Common myeloid progenitor, CD34-positive (primary cell): ENCODE measurements at places on chromosomes 12 and 14.

GRCh38 chr14:90717916-90718315 is 98.3 kb downstream of the TTC7B start:
- H3K4me1 ChIP-seq: peaks cover 21% of the 10 kb centered on the region
- H3K27me3 ChIP-seq: no peaks in the 10 kb centered on the region
- H3K27ac ChIP-seq: no peak overlapping the region
- peaks cover 10% of the 10 kb centered on the region for H3K36me3 ChIP-seq

DNA sequence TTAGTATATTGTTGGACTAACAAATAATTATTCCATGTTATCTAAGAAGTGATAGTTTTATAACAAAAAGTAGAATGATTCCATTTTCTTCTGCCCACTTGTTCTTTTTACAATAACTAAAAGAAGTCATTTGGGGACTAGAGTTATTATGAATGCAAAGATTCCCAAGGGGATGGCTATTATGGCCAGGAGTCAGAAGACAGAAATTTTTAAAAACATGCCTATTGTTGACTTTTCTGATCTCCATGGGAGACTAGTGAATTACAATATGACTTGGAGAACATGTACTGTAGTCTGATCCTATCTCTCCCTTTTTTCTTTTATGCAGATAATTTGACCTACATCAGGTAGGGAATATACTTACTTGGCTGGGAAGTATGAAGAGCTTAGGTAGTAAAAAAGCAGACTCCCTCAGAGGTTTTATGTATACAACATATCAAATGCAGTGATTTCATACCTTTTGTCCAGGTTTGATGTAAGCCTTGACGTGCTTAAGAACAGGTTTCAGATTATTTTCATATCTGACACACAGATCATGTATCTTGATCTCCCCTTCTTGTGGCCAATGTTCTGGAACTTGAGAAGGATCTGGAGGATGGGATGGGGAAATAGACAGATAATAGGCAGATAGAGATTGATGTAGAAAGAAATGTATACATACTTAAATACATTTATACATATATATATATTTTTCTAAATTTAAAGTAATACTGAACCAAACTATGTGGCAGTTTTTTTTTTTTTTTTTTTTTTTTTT is 41.0 kb upstream of the KCNJ8 start:
- H3K4me3 ChIP-seq: no peak overlapping the region
- no peaks in the 10 kb centered on the region for H3K36me3 ChIP-seq
- H3K27me3 ChIP-seq: no peaks in the 10 kb centered on the region
- no peaks in the 10 kb centered on the region for H3K4me1 ChIP-seq
- no peak for DNase-seq

DNA sequence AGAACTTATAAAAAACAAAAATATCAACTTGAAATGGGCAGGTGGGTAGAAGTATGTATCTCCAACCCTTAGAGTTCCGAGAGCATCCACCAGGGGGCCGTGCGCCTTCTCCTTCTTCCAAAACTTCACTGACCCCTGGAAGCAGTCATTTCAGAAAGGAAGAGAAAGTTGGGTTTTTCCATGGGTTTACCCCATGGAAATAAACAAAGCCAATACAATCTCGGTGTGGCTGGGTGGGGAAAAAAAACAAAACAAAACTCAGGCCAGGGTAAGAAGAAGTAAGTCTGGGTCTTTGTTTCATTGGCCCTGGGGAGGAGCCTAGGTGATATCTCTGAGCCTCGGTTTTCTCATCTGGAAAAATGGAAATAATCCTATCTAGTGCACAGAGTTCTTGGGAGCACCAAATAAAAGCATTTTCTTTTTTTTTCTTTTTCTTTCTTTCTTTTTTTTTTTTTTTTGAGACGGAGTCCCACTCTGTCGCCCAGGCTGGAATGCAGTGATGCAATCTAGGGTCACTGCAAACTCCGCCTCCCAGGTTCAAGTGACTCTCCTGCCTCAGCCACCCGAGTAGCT is 33.6 kb upstream of the HNF1A start:
- H3K4me1 ChIP-seq: peaks cover 13% of the 10 kb centered on the region
- H3K27ac ChIP-seq: no peak overlapping the region
- H3K36me3 ChIP-seq: no peaks in the 10 kb centered on the region
- peak; percentile 60 for DNase-seq
- H3K27me3 ChIP-seq: no peaks in the 10 kb centered on the region

DNA sequence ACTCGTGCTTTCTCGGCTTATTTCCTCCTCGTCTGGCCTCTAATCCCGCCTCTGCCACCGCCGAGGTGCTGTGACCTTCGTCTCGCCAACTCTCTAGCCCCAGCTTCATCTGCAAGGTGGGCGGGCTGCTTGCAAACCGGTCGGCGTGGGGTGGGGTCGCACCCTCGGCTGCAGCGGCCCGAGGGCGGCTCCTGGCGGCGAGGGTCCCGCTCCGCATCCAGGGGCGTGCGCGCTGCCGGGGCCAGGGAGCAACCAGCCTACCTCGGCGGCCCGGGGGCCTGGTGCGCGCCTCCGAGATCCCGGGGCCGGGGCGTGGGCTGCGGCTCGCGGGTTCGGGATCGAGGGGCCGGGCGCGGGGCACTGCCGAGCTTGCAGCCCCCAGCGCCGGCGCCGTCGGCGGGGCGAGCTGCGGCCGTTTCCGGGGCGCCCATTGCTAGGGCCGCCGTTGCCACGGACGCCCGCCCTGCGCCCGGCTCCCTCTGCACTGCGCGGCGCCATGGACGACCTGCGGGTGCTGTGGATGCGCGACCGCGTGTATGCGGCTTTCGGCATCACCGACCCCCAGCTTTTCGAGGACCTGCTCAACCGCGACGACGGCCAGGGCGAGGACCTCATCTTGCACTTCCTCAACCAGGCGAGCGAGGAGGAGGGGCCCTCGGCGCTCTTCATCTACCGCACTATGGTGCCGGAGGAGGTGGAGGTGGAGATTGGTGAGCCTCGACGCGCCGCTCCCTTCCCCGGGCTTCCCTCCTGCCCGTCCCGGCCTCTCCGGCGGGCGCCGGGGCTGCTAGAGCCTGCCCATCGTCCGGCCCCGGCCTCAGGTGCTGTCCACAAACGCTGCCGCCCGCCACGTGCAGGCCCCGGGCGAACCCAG is at the start of gene DNAH10:
DNAH10 (plus strand) TSS at position 461 of the 874 bp plus-strand sequence; CDS start at position 497, 36 bp downstream.
- peak within 1 kb of the TSS; percentile 74 for H3K4me3 ChIP-seq
- peaks cover 27% of the 10 kb centered on the region for H3K36me3 ChIP-seq
- H3K27me3 ChIP-seq: no peaks in the 10 kb centered on the region
- H3K27ac ChIP-seq: peak within 1 kb of the TSS; percentile 43

GRCh38 chr12:75542942-75543341 is 31.5 kb upstream of the KRR1 start:
- no peak overlapping the region for H3K27ac ChIP-seq
- H3K36me3 ChIP-seq: no peaks in the 10 kb centered on the region
- H3K4me1 ChIP-seq: no peaks in the 10 kb centered on the region
- peaks cover 9% of the 10 kb centered on the region for H3K27me3 ChIP-seq
- DNase-seq: no peak

DNA sequence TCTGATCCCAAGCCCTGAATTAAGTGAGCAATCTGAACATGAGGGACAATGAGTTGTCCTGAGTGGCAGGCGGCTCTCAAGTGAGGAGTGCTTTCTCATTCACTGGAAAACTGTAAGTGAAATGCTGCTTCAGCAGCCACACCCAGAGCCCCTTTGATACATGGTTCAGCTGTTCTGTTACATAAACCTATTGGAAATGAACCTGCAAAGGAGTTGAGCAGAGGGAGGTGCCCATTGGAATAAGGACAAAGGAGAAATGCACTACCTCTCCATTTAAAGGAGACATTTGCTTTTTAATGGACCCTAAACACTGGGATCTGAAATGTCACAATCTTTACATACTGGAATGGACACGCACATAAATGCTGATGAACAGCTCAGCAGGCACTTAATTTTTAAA is 169.9 kb downstream of the CACNA1C start:
- H3K36me3 ChIP-seq: no peaks in the 10 kb centered on the region
- H3K27ac ChIP-seq: no peak overlapping the region
- no peak overlapping the region for H3K4me3 ChIP-seq
- H3K4me1 ChIP-seq: no peaks in the 10 kb centered on the region

DNA sequence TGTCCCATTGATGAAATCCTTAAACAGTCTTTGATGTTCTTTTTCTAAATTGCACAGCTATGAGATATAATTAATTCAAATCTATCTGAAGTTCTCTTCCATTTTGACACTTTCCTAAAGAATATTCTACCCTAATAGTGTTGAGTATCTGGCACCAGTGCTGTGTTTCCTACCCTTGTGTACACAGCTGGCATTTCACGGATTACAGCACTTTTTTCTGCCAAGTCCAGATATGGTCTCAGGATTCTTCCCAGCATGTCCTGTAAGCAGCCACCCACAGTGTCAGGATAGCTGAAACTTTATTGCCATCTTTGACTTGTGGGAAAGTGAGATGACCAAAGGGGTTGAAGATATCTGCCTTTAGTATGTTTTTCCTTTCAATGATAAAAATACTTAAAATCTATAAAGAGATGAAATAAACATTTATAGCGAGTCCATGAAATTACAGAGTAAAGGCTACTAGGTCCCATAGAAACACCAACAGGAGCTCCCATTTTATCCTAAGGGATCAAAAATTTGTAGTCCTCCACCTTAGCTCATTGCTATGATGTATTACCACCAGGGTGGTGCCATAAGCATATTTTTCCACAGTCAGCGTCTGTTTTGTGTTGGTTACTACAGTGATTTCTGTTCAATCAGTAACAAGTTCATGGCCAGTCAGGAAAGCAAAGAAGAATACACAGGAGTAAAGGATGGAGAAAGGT is 96.7 kb downstream of the TRHDE start:
- H3K4me1 ChIP-seq: no peaks in the 10 kb centered on the region
- DNase-seq: no peak
- H3K27me3 ChIP-seq: no peaks in the 10 kb centered on the region
- H3K4me3 ChIP-seq: no peak overlapping the region
- H3K27ac ChIP-seq: no peak overlapping the region

- no peaks in the 10 kb centered on the region for H3K36me3 ChIP-seq
- no peaks in the 10 kb centered on the region for H3K4me1 ChIP-seq
- no peak overlapping the region for H3K27ac ChIP-seq
- no peaks in the 10 kb centered on the region for H3K27me3 ChIP-seq
Measured at GRCh38 chr12:80846952-80847351, 90.8 kb downstream of the LIN7A start.

GRCh38 chr14:94081386-94081820 is 293 bp downstream of the IFI27L1 start:
- peak overlapping the region; percentile 92 for H3K27ac ChIP-seq
- H3K4me3 ChIP-seq: peak overlapping the region; percentile 89
- peaks cover 3% of the 10 kb centered on the region for H3K36me3 ChIP-seq
- peaks cover 12% of the 10 kb centered on the region for H3K4me1 ChIP-seq
- no peak for DNase-seq

GRCh38 chr14:99938376-99938775 is 126.8 kb upstream of the EVL start:
- no peaks in the 10 kb centered on the region for H3K36me3 ChIP-seq
- no peak for DNase-seq
- H3K4me3 ChIP-seq: no peak overlapping the region
- no peak overlapping the region for H3K27ac ChIP-seq
- no peaks in the 10 kb centered on the region for H3K27me3 ChIP-seq
- H3K4me1 ChIP-seq: no peaks in the 10 kb centered on the region

GRCh38 chr12:26304273-26304672 is 108.9 kb downstream of the SSPN start:
- H3K4me1 ChIP-seq: peaks cover 3% of the 10 kb centered on the region
- H3K36me3 ChIP-seq: no peaks in the 10 kb centered on the region
- DNase-seq: no peak
- H3K27ac ChIP-seq: no peak overlapping the region
- no peak overlapping the region for H3K4me3 ChIP-seq

DNA sequence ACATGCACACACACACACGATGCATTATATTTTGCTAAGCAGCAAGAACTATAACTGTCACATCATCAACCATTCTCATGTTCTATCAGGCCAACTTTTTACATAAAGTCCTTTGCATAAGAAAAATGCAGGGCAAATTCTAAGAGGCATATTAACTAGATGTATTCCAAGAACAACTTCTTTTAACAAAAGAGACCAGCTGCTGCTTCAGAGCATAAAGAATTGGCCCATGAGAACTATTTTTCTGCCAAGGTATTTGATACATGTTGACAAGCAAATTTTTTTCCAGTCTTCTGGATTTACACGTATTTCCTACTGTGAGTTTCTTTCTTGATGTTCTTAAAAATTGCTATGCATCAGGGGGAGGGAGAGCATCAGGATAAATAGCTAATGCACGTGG is 27.2 kb downstream of the GLT8D2 start:
- no peak for DNase-seq
- no peaks in the 10 kb centered on the region for H3K4me1 ChIP-seq
- H3K27me3 ChIP-seq: no peaks in the 10 kb centered on the region
- H3K27ac ChIP-seq: no peak overlapping the region

DNA sequence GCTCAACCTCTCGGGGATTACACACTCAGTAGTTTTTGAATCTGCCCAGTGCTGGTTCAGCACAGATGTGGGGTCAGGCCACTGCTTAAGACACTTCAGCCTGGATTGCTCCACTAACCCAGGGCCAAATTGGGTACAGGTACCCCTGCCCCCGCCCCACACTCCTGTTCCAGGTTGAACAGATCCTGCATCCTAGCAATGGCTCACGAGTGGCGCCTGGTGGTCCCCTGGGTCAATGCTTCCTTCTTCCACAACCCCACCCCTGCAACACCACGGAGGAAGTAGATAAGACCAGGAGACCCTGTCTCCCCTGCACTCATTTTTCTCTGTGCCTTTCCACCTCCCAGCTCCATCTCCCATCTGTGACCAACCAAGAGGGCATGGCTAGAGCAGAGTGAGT is 108.4 kb downstream of the ESRRB start:
- H3K4me3 ChIP-seq: no peak overlapping the region
- H3K27me3 ChIP-seq: no peaks in the 10 kb centered on the region
- H3K4me1 ChIP-seq: no peaks in the 10 kb centered on the region
- no peaks in the 10 kb centered on the region for H3K36me3 ChIP-seq
- no peak overlapping the region for H3K27ac ChIP-seq

GRCh38 chr12:23349564-23349963 is 599.9 kb downstream of the SOX5 start:
- H3K4me1 ChIP-seq: no peaks in the 10 kb centered on the region
- H3K4me3 ChIP-seq: no peak overlapping the region
- H3K36me3 ChIP-seq: no peaks in the 10 kb centered on the region
- no peaks in the 10 kb centered on the region for H3K27me3 ChIP-seq

GRCh38 chr12:19517583-19517982 is 78.3 kb downstream of the AEBP2 start:
- no peak overlapping the region for H3K27ac ChIP-seq
- H3K4me1 ChIP-seq: no peaks in the 10 kb centered on the region
- H3K36me3 ChIP-seq: peaks cover 36% of the 10 kb centered on the region
- no peak overlapping the region for H3K4me3 ChIP-seq
- H3K27me3 ChIP-seq: no peaks in the 10 kb centered on the region
- no peak for DNase-seq

GRCh38 chr14:68113343-68113930 is 293.9 kb downstream of the RAD51B start:
- no peaks in the 10 kb centered on the region for H3K36me3 ChIP-seq
- no peaks in the 10 kb centered on the region for H3K27me3 ChIP-seq
- DNase-seq: no peak
- H3K4me3 ChIP-seq: no peak overlapping the region
- H3K4me1 ChIP-seq: peaks cover 21% of the 10 kb centered on the region
